ENCODE measurements at places on chromosomes 4 and X.

DNA sequence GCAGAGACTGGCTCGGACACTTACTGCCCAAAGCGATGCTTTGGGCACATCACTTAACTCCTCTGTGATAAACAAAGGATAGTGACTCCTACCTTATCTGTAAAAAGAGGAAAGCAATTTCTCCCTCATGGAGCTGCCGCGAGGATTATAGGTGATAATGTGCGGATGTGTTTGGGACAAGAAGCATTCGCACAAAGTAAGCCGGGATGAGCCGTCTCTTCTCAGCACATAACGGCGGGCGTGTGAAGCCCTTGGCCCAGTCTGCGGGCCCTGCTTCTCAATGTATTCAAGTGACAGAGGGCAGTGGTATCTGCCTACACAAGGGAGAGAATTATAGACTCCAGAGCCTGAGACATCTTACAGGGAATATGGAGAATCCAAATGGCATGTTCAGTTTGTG, 550.3 kb upstream of the CPEB2 start:
- DNase-seq, result no peak

- DNase-seq, result no peak
Observed at GRCh38 chr4:83121246-83121645, 6.7 kb upstream of the PLAC8 start.

- DNase-seq, result no peak
Observed at GRCh38 chr4:188596021-188596420, 456.8 kb downstream of the TRIML1 start.

DNA sequence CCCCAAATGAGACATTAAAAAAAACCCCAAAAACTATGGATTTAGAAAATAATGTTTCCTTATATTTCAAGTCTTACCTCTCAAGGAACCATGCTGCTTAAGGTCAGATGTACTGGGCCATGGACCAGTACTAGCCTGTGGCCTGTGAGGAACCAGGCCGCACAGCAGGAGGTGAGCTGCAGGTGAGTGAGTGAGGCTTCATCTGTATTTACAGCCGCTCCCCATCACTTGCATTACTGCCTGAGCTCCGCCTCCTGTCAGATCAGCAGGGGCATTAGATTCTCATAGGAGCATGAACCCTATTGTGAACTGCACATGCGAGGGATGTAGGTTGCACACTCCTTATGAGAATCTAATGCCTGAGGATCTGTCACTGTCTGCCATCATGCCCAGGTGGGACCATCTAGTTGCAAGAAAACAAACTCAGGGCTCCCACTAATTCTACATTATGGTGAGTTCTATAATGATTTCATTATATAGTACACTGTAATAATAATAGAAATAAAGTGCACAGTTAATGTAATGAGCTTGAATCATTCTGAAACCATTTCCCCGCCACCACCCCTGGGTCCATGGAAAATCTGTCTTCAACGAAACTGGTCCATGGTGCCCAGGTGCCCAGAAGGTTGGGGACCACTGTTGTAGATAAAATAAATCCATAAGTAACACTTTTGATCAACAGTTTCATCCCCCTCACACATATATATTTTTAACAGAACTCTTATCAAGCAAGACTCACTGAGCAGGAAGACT, 105.3 kb upstream of the CBR4 start:
- DNase-seq, result no peak

- no peak for DNase-seq
Observed at GRCh38 chr4:85672116-85672515, 197.2 kb downstream of the ARHGAP24 start.

- no peak for DNase-seq
Observed at GRCh38 chr4:51825341-51825740, 17.6 kb upstream of the DCUN1D4 start.

DNA sequence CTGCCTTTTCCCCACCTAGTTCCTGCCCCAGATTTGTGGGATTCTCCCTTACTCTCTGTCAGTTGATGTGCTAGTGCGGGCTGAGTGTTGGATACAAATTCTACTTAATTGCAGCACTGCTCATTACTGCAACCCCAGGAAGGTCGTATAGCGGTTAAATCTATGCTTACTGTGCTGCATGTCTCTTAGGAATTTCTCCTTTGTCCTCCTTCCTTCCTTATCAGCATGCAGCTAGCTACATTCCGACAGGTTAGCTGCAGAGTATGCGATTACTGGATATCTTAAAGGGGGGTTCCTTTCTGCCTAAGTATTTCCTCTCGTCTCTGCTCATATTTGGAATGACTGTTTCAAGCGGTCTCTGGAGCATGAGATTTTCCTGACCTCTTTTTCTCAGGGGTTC, 662.8 kb downstream of the TLL1 start:
- DNase-seq, result no peak

DNA sequence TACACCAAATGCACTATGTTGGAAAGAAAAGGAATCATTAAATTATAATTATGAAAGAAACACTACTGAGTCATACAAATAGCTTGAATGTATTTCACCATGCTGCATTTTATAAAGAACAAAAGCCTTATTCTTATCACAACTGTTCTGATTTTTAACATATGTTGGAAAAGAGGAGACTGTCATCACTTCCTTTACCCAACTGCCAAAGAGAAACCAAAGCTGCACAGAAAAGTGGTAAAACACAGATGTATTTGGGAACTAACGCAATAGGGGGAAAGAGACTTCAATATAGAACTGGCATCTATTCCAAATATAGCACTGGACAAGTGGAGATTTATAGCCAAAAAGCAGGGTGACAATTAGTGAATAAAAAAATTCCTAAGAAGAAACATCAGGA, 181.0 kb downstream of the SPANXN3 start:
- DNase-seq, result no peak

DNA sequence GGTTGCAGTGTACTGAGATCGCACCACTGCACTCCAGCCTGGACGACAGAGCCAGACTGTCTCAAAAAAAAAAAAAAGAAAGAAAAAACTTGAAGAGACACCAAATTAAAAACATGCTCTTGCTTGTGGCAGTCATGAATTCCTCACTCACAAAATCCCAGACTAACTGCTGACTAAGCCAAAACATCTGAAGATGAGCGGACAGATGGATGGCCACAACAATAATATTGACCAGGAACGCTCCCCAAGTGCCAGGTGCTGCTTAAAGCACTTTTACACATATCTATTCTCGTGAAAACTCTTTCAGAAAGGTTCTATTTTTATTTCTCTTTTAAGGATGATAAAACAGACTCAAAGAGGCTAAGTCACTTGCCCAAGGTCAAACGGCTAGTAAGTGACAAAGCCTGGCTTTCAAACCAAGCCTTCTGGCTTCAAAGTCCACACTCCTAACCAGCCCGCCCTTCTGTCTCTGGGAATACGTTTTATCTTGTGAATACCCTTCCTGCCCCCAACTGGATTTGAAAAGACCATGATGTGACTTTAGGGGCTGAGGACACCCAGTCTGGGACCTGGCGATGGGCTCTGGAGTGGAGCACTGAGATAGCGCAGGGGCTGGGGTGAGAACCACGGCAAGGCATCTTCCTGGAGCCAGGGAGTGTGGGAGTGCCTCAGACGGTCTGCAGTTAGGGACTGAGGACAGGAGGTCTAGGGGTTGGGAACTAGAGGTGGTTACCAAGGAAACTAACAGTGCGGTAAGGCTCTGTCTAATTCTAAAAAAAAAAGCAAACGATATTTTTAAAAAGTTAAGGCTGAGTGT, 9.5 kb upstream of the CXCR3 start:
- no peak for DNase-seq

- no peak for DNase-seq
Observed at GRCh38 chrX:30888526-30889146, 418 bp downstream of the TAB3 start.

DNA sequence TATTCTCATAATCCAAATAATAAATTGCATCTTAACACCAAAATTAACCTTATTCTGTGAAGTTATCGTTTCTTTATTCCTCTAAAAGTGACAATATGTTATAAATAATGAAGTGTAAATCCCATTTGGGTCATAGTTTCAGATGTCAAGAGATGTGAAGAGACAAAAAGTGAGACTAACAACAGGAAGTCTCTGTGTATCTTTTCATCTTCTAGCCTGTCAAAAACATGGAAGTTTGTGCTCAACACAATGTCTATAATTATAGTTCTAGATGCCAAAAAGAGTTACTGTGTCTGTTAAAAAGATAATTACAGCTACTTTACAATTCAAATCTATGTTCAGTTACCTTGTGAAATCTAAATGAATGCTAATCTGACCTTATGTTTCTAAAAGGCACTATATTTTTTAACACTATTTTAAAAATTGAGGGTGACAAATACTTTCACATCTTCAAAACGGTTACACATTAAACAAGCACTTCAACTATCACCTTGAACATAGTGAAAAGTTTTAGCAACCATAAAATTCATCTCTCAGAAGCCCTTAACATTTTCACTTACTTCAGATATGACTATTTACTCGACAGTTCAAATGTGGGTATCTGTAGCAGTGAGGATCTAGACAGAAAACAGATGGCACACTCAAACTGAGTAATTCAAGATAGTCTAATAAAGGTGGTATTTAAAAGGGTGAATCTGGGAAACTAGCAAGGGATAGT, 509.8 kb downstream of the ARAP2 start:
- DNase-seq, result no peak

All from DMS153 (cell line).